Activated naive CD4-positive, alpha-beta T cell (primary cell): ENCODE measurements at places on chromosomes 1 and 21.
A peak's percentile ranks its signal among the peaks of the same experiment; 100 is the strongest.

DNA sequence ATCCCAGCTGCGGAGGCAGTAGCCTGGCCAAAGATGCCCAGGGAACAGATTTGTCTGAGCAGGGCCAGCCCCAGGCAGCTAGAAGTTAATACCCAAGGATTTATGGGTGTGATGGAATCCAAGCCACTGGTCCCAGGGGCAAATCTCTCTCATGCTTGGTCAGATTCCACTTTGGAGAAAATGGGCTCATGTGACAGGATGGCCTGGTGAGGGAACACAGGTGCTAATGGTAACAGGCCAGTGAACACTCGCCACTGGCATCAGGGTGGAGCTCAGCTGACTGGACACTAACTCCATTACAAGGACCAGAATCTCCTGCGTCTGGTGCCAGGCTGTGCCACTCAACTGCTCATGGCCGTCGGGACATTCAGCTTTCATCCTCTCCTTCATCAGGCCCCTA, 12.0 kb downstream of the MDM4 start:
- DNase-seq, result no peak

DNA sequence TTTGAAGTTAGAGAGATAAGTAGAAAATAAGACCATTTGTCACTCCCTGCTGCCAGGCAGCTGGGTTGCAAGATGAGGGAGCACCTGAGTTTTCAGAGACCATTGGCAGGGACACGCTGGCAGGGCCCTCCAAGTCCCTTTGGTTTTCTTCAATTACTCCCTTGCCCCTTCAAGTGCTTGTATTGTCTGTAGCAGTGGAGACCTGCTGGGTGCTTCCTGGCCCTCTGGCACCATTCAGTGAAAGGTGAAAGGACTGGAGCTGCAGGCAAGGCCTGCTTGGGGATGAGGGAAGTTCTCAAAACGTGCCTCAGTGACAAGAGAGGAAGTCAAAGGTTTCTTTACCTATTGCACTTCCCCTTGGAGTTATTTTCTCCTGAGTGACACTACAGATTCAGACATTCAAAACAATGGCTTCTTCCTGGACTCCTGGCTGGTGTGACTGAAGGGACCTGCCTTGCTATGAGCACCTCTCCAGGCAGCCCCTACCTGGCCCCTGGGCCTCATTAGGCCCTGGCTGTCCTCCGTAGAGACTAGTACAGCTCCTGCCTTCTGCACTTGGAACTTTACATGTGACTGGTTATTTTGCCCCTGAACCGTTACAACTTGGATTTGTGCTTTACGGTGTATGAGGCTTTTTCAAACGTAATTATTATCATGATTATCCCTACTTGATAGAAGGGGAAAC, 100.1 kb downstream of the C1orf21 start:
- no peak for DNase-seq

- no peak for DNase-seq
Observed at GRCh38 chr1:92587445-92587844, 100.7 kb upstream of the GFI1 start.

DNA sequence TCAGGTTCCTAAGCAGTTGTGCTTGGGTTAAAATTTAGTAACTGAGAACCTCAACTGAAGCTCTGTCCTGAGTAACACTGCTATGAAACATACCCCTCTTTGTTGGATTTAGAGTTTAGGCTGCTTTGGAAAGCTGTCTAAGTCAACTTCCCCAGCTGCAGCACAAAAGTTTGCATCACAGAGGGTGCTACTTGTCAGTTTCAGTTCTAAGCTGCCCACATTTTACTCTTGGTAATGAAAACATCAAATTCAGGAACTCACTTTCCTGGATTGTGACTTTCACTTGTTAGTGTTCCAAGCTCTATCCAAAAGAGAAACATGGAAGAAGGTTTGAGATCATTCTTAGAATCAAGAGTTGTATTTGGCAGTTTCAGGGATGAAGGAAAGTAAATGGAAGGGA, 191.7 kb upstream of the NFIA start:
- no peak for DNase-seq

- no peak for DNase-seq
Observed at GRCh38 chr1:225772848-225773247, 4.8 kb upstream of the SRP9 start.

- DNase-seq, result no peak
Observed at GRCh38 chr1:39940980-39941871, 13.7 kb upstream of the MFSD2A start.

DNA sequence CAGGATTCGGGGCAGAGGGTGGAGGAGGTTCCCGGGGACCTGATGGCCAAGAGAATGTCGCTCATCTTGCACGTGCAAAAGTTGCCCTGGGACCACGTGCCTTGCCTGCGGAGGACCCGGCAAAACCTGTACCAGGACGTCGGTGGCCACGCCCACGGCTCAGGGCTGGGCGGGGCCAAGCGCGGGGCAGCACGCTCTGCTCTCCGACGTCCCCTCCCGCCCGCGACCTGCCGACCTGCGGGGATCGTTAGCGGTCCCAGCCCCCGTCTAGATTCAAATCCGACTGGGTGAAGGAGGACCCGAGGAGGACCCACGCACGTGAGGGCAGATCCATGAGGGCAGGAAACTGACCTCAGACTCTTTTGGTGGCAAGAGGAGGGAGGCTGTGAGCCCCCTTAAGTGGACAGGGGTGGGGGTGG, at the start of gene C1orf167:
TSS of gene C1orf167 (plus strand) at position 206 of the 419 bp plus-strand sequence. CDS start 2,208 bp downstream, outside the sequence.
- no peak for DNase-seq

DNA sequence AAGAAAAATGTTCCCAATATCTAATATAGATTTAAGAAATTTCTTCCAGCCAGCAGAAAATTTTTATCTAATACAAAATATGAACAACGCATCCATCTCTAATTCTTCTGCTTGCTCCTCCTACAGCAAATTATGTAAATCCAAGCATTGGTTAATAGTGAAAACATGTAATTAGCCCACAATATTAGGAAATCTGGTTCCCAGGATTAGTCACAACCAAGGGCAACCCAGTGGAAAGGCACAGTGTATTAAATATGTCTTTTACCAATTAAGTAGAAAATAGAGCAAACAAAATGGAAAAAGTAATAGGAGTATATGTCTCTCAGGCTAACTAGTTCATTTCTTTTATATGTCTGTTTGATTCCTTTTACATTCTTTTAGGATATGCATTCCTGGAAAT, 59.4 kb upstream of the IFI44L start:
- DNase-seq, result no peak

DNA sequence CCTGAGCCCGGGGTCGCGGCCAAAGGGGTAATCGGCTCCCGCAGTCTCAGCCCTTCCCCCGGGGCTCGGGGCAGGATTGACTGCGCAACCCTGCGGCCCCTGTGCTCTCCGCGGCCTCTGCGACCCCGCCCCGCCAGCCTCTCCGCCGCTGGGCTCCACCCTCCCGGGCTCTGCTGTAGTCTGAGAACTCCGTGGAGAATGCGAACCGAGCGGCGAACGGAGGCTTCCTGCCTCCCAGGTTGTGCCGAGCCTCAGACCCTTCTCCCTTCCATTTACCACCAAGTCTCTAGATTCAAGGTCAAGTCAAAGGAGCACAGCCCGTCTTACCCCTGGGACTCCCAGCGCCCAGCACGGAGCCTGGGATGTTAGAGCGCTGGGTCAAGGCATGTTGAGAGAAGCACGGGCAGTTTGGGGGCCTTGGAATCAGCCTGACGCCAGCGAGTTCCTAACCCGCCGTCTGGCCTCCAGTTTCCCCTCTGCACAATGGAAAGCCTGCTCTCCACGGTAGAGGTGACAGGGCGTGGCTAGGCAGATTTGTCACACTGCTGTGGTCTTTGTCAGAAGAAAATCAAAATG, 3.0 kb downstream of the ATP2B4 start:
- DNase-seq, result no peak

GRCh38 chr1:46622344-46622743, 5.7 kb upstream of the MOB3C start:
- no peak for DNase-seq

DNA sequence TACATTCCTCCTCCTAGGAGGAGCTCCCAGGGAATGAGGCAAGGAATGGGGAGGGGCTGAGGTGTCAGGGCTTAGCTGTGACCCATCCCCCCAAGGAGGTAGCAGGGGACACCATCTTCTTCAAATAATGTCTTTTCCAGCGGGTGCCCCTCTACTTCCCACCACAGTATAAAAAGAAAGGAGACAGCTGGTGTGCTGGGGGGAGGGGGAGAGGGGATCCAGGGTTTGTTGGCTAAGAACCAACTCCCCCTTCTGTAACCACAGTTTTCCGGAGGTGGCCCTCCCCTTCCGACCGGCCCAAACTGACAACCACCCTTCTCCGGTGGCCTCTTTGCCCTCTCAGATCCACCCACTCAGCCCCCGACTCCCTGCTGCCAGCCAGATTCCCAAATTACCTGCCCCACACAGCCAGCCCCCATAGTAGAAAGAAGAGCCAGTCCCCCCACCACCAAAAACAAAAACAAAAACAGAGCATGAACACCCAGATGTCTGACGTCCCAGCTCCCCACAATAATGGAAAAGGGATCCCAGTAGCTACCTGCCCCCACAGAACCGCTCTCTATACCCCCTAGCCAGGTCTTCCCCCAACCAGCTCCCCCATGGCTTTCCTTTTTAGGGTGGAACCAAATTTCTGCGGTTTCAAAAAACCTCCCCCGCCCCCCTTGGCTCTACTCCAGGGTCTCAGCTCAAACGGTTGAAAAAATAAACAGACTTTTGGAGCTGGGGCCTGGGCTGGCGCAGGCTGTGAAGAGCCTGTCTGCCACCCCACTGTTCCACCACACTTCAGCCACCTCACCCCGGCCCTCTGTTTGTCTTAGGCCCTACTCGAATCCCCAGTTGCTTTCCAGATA, 2.1 kb downstream of the ARHGEF2 start:
- DNase-seq, result no peak

GRCh38 chr1:16165073-16165364, 9.2 kb upstream of the EPHA2 start:
- DNase-seq, result no peak

DNA sequence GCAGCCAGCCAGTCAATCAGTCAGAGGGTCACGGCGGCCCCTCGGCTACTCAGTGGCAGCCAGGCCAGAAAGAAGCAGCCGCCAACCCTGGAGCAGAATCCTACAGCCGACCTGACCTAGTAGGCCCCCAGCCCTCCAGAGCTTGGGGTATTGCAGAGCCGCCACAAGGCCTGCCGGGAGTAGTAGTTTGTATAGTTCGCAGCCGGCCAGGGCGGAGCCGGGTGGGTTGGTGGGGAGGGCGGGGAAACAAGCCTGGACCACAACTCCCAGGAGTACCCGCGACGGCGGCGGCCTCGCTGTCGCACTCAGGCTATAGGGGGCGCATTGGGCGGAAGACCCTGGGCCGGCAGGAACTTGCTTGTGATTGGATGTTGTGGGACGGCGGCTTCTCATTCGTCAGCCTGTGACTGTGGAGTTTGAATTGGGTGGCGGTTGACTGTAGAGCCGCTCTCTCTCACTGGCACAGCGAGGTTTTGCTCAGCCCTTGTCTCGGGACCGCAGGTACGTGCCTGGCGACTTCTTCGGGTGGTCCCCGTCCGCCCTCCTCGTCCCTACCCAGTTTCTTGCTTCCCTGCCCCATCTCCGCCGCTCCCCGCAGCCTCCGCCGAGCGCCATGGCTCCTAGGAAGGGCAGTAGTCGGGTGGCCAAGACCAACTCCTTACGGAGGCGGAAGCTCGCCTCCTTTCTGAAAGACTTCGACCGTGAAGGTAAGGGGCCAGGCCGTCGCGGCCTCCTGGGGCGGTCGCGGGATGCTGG, at the start of gene CDCA8:
TSS of gene CDCA8 (plus strand) at position 439 of the 756 bp plus-strand sequence. CDS start at position 614, 175 bp downstream.
- peak; percentile 98 for DNase-seq

DNA sequence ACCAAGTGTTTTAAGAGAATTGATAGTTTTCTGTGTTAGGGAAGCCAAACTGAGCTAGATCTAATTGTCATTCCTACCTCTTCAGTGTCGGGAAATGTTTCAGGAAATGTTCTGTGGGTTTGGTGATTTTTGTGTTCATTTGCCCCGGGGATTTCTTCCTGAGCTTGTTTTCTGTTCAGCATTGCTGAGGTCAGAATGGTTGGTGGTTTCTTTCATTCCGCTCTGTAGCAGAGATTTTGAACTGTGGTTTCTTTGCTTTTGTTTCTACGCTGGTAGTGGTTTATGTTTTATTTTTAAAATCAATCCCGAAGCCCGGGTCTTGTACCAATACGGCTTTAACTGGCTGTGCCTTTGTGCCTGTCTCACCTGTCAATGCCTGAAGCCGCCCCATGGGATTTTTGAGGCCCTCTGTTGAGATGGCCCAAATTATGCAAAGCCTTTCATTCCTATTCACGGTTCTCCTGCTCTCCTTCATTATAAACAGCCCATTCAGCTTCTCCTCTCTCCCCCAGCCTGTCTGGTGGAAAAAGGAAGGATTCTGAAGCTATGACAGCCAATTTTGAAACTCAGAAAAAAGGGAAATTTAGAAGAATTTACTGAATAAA, 417.2 kb upstream of the KAZN start:
- DNase-seq, result no peak

- DNase-seq, result no peak
Observed at GRCh38 chr21:24456358-24456757, 1150.9 kb downstream of the MRPL39 start.

DNA sequence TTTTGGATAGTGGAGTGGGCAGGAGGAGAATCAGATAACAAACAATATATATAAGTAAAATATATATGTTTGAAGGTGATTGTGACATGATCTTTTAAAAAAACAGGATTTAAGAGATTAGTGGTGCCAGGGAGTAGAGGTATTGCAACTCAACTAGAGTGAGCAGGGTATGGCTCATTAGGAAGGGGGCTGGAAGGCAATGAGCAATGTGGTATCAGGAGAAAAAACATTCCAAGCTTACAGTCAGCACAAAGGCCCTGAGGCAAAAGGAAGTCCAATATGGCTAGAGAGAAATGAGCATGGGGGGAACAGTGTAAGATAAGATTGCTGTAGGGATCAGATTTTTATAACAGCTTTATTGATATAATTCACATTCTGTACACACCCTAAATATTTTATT, 5.3 kb upstream of the GADD45A start:
- DNase-seq, result no peak

- no peak for DNase-seq
Observed at GRCh38 chr1:21876267-21876666, 60.8 kb downstream of the HSPG2 start.

DNA sequence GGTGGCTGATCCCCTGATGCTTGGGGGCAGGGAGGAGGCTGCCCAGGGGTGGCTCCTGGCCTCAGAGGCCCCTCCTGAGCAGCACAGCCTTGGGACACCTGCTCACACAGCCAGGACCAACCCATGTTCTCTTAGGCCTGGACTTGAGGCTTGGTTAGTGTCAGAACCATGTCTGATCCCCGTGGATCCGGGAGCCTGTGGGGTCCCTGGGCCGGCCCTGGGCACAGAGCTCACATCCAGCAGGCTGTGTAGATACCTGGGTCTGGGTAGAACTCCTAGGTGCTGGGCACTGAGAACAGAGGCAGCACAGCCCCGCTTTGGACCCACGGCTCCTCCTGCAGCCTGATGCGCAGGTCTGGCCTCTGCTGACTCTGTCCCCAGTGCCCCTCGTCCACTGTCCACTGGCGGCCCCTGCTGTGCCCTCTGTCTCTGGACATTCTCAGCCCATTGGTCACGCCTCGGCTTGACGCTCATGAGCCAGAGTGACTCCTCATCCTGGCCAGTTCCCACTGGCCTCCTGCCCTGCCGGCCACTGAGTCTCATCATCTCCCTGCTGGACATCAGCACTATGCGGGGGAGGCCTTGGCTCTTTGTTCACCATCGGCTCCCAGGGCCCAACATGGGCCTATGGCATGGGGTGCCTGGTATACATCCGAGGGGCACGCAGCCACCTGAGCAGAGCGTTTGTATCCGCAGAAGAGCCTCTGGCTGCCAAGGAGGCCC, 70.2 kb downstream of the TRIM11 start:
- DNase-seq, result no peak
